ENCODE measurements at places on chromosomes 16 and 17.

GRCh38 chr17:47973541-47973940 lies 2.6 kb downstream of the CDK5RAP3 start:
- DNase-seq, result no peak

DNA sequence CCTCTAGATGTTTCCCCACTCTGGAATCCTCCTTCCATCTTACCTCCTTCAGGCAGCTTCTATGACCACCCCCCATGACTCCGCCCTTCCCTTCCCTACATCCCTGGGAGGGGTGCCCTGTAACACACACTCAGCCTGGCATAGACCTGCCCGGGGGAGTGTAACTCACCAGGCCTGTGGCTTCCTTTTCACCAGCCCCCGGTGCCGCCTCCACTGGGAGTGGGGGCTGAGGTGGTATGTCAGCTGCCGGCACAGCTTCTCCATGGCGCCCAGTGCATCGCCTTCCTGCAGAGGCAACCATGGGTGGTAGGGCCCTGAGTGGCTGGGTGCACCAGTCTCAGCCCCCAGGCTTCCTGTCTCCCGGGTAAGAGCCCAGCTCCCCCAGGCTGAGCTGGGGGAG lies 32.3 kb downstream of the TRPV2 start:
- no peak for DNase-seq

DNA sequence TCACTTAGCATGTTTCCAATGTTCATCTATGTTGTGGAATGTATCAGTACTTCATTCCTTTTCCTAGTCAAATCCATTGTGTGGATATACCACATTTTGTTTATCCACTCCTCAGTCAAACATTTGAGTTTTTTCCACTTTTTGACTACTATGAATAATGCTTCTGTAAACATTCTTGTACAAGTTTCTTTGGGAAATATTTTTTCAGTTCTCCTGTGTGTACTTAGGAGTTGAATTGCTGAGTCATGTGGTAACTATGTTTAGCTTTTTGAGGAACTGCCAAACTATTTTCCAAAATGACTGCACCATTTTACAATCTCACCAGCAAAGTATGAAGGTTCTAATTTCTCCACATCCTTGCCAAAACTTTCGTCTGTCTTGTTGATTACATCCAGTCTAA lies 223.7 kb upstream of the AXIN2 start:
- no peak for DNase-seq

- no peak for DNase-seq
Measured at GRCh38 chr16:69108905-69109252, 3.4 kb downstream of the HAS3 start.

DNA sequence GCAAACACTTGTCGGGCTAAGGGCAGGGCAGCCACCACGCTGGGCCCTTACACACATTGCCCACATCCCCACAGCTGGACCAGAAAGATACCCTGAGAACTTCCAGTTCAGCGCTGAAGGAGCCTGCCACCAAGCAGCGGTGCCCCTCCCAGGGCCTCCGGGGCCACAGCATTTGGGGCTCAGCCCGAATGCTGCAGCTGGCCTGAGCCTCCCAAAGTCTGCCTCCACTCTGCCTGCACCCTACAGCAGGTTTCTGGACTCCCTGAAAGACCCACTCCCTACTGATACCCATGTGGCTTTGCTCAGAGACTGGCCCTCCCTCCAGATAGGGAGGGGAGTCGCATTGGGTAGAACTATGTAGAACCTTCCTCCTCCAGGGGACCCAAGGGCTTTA lies 1.5 kb downstream of the MCRIP1 start:
- no peak for DNase-seq

- no peak for DNase-seq
Measured at GRCh38 chr17:7894866-7895265, 6.3 kb downstream of the CHD3 start.

DNA sequence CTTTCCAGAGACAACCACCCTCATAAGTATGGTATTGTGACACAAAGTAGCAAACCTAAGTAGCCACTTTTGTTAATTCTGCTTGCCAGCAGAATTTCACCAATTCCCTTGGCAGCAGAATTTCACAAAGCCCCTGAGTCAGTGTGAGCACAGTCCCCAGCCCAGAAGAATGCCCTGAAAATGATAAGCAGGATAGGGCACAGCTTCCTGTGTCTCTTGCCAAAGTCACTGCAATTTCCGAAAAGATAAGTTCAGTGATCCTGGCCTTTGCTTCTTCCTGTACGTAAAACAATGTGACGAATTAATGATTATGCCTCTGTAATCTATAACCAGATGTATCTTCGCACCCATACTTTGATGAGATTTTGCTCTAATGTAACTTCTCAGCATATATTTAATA lies 16.0 kb upstream of the WIPF2 start:
- DNase-seq, result no peak

DNA sequence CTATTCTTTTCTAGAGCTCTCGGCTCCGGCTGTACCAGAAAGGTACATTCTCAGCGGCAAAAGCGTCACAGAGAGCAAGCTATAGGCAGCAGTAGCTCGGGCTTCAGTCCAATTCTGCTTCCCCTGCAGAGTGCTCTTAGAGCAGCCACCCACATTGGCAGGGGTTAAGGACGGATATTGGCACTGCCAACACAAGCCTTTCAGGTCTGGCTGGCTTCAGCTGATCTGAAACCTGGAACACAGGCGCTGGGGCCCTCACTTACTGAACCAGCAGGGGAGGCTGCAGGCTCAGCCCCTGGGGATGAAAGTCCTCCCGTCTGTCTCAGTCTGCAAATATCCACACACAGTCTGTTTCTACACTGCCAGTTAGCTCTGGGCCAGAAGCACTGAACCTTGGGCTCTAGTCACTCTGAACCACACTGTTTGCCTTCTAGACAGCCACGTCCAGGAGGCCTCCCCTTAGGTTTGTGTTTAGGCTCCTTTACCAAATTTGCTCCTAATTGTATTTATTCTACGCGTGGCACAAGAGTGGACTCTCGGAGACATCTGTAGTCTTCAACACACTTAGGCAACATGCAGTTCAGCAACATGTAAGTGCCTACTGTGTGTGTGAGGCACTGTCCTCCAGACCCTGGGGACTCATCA lies 40.1 kb downstream of the HIC1 start:
- DNase-seq, result peak; percentile 45

DNA sequence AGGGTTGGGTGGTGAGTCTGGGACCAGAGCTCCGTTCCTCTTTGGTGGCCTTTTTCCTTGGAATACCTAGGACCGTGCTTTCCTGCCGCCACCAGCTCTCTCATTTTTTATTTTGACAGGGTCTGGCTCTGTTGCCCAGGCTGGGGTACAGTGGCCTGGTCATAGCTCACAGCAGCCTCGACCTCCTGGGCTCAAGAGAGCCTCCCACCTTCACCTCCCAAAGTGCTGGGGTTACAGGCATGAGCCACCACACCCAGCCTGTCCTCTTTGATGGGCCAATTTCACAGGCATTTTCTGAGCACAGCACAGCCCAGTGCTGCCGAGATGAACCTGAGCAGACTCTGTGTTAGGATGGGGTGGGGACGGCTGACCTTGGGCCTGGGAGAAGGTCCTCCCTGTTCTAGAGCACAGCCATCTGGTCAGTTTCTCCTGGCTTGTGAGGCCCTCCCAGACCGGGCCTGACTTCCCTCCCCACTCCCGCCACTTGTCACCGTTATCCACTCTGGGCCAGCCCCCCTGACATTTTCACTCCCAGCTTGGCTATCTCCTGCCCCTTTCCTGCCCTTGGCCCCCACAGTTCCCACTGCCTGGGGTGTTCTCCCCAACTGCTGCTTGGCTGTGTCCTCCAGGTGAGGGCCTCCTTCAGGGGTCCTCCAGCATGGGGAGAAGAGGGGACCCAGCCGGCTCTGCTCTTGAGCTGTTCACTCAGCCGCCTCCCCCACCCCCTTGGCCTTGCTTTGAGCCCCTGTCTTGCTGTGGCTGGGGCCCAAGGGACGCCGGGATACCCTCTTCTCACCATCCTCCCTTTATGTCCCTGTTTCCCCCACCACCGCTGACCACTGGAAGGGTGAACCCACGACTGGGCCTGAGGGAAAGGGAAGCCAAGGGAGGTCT lies 5.0 kb downstream of the ADCY7 start:
- no peak for DNase-seq

DNA sequence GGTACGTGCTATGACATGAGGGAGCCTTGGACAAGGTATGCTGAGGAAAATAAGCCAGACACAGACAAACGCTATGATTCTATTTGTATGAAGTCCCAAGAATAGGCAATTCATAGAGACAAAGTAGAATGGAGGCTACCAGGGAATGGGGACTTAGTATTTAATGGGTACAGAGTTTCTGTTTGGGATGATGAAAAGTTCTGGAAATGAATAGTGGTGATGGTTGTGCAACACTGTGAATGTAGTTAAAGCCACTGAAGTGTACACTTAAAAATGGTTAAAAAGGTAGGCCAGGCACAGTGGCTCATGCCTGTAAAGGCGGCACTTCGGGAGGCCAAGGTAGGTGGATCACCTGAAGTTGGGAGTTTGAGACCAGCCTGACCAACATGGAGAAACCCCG lies 3.3 kb downstream of the PRPSAP1 start:
- DNase-seq, result no peak

Measured in GDM1 (cell line).